ENCODE measurements at places on chromosomes 3 and 15.

DNA sequence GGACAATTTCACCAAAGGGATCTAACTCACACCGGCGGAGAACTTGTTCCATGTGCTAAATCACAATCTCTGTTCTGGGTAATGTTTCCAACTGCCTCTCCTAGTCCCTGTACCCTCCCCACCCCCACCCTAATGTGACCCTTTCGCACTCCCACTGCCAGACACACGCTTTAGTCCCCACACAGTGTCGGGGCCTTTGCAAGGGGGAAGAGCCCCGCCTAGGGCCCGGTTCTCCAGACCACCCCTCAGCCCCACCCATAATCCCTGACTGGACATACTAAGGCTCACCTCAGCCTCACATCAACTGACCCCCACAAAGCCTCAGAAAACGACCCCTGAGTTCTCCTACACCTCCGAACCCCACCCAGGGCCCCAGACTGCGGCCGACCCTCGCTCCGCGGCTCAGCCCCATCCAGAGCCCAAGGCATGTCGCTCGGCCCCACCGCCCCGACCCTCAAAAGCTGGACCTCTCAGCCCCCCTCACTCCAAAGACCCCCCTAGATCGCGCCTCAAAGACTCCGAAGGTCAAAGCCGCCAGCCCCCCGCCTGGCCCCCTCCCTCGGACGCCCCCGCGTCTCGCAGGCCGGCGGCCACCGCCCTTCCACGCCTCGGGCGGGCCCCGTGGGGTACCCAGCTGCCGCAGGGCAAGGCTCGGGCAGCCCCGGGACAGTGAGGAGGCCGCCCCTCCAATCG is 72.0 kb upstream of the MAP4 start:
- peak; percentile 16 for DNase-seq

DNA sequence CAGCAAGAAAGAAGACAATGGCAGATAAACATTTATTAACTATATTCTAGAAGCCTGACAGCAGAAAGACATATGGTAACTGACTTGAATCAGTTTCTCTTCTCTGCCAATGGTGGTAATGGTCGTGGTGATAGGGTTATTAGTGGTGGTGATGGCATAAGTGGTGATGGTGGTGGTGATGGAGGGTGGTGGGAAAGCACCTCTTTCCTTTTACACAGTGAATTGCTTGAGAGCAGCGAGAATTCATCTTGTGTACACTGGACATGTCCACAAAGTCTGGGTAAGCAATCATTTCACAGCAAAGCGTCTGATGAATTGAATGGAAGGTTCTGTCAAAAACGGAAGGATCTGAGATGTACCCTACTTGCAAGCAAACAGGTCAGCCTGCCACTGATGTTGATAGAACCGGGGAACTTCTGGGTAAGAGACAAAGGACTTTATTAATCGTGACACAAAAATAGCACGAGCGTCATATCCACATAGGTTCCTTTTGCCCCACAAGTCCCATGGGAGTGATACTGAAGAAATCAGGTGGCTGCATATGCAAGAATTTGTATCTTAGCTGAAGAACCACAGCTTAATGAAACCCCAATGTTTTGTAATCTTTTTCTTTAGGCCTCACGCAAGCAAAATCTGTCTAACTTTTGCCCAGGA is 23.5 kb upstream of the TBC1D5 start:
- DNase-seq: no peak

DNA sequence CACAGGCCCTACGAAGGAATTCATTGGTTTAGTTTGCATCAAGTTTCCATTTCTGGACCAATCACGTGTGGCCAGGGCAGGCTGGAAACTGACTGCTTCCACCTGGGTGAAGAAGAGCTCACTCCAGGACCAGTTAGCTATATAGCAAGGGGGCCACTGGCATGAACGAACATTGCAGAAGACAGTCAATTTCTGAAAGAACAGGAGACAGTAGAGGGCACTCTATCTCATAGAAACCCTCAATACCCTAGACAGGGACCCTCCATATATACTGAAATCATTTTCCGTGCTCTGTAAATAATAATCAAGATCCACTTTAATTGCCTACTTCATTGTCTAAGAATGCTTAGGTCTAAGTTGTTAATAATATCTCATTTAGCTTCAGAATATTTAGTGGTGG is 215.6 kb downstream of the CADPS start:
- no peak for DNase-seq

GRCh38 chr3:178059119-178059518 is 477.1 kb upstream of the KCNMB2 start:
- DNase-seq: no peak

GRCh38 chr3:178022599-178022998 is 513.6 kb upstream of the KCNMB2 start:
- DNase-seq: peak; percentile 6

DNA sequence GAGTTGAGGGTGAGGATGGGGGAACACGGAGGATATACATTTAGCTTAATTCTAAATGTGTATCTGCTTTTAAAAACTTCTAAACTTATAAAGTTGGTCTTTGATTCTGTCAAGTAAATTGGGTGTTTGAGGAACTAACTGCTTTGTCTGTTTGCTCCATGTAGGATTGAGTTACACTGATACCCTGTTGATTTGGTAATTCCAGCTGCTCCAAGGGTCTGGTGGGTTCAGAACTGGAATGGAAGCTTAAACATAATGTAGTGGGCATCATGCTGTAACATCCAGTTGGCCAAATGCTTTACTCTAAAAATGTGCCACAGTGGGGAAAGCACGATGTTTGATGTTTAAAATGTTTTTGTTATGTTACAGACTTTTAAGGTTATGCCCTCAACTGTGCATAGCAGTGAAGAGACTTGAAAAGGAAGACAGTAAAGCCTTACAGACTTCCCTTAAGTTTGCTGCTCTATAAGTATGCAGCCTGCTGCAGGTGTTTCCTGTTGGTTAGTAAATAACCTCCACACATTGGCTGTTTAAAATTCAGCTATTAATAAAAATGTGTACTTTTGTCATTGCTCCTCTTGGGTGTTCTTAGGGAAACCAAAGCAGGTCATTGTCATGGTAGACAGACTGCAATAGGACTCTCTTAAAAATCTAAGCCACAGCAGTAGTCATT is 5.9 kb upstream of the EDEM1 start:
- no peak for DNase-seq

DNA sequence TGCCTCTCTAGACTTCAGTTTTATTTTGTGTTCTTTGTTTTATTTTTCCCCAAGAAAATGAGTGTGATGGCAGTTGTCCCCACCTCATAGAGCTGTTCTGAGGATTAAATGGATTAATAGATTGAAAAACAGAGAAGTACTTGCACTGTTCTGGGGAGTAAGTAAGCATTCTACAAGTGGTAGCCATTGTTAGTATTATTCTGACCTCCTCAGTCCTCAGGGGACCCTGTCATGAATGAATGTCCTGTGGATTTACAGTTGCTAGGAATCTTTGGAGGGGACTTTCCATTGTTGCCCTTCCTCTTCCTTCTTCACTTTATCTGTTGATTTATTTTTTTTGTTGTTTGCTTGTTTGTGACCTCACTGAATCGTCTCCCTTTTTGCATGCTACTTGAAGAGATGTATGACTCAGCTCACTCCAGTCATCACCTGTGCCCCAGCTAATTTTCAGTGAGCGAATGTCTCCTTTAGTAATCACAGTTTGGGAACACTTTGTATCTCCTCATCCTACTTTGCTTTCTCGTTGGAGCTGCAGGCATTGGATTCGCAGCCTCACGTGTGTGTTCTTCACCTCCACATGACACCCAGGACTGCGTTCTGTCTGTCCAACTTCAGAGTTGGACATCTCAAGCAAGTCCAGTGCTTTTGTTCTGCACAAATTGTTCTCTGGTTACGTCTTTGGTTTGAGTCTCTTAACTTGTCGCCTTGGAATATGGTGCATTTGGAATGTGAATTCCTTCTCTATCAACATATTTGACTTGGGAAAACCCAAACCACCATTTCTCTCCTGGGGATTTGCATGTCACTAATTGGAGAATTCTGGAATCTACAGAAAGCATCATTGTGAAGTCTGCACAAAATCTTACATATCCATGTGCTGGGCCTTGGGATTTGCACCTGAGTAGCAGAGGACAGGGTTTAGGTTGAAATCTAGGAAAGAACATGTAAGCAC is 54.5 kb downstream of the LRTM1 start:
- no peak for DNase-seq

DNA sequence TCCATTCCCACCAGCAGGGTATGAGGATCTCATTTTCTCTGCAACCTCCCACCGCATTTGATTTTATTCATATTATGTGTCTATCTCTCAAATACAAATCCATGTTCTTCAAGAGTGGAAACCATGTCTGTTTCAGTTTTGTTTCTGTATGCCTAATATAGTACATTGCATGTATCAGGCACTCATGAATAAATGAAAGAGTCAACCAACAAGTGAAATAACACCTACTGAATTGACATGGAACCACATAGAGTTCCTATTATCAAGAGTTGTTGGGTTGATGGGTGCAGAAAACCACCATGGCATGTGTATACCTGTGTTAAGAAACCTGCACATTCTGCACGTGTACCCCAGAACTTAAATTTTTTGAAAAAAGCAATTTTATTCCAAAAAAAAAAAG is 466.8 kb downstream of the LPP start:
- no peak for DNase-seq

DNA sequence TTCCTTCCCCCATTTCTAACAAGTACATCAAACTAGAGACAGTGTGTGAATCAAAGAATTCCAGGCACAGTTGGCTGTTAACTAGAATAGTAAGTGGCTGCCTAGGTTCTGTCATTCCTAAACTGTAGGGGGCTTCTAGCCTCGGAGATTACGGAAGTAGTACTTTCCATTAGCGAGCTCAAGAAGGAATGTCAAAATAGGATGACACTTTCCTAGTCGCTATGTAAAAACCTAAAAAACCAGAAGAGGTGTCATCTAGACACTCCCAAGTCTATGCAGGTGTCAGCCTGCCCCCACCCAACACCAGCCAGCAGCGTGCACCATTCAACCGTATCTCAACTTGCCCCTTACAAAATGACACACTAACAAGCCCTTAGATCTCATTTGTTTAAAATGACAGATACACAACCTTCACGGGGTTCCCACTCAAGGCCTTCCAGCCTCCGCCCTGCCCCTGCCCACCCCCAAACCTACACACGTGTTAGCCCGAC is 874 bp downstream of the INO80 start:
- peak; percentile 26 for DNase-seq

GRCh38 chr3:60036803-60037202 is 987.0 kb upstream of the CFAP20DC start:
- no peak for DNase-seq

- DNase-seq: no peak
Observed at GRCh38 chr15:29429584-29429983, 160.0 kb upstream of the NSMCE3 start.

DNA sequence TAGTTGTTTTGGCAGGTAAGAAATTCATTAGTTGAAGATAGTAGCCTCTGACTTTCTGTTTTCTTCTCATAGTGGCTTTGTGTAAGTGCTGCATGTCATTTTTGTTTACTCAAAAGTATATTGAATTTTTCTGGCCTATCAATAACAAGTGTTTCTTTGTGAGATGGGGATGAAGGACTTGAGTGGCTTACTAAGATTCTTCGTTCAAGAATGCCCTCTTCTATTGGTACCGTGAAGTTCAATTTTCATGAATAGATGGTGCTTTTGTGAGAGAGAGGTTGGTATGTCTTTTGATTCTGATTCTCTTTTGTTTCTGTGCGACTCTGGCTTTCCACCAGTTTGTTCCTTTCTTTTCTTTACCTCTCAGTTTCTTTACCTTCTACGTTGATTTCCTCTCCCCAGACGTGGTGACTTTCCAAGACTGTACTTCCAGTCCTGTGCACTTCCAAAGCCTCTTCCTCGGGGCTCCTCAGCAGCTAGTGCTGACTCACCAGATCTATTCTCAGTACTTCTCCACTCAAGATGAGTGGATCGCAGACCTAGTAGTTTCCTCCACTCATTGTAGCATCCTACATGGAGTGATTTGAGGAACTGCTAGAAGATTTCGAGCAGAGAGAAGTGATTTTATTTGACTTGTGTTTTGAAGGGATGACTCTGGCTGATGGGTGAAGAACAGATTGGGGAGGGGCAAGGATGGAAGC is 82.0 kb upstream of the EPHB3 start:
- DNase-seq: no peak

- DNase-seq: no peak
Observed at GRCh38 chr3:15497964-15498363, 23.5 kb downstream of the COLQ start.

DNA sequence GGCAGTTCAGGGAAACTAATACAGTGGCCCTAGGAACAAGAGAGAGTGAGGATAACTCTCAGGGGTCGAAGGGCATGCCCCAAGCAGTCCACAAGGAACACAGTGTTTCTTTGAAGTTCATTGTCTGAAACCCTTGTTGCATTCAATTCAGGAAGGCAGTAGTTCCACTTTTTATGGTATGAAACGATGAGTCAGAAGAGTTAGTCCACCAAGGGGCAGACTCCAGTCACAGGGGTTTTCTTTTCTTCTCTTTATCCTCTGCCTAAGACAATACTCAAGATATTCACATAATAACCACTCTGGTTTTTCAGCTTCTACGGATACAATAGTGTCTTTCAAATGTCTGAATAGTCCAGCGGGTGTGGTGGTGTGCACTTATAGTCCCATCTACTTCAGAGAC is 23.7 kb upstream of the TICRR start:
- no peak for DNase-seq

GRCh38 chr3:45618081-45618509 is 23.5 kb downstream of the LIMD1 start:
- no peak for DNase-seq

- DNase-seq: peak; percentile 35
Observed at GRCh38 chr3:37290551-37290950, 116.2 kb upstream of the LRRFIP2 start.

GRCh38 chr3:167484551-167484950 is 10.7 kb upstream of the SERPINI2 start:
- DNase-seq: no peak

- no peak for DNase-seq
Observed at GRCh38 chr15:92624401-92624991, 31.1 kb downstream of the FAM174B start.

DNA sequence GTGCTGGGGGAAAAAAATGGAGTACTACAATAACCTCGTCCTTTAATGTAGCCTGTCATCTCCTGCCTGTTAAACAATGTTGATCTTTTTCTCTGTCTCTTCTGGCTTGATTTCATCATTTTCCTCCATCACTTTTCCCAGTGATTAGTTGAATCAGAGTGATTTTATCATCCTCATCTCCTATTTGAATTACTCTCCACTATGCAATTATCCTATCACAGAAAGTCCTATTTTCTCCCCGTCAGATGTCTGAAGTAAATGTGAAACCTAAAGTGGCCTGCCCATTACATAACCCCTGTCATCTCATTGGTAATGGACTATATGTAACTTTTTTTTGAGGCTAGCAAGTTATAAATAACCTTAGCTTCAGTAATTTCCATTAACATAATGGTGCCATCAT is 201.8 kb downstream of the CACNA2D3 start:
- no peak for DNase-seq

- no peak for DNase-seq
Observed at GRCh38 chr3:132537297-132537696, 59.8 kb upstream of the ACKR4 start.

- no peak for DNase-seq
Observed at GRCh38 chr15:59553879-59554735, 57.5 kb upstream of the GCNT3 start.

GRCh38 chr3:4812591-4812990 is 166.6 kb upstream of the BHLHE40 start:
- DNase-seq: no peak

- DNase-seq: no peak
Observed at GRCh38 chr3:62833538-62833937, 41.7 kb downstream of the CADPS start.

- DNase-seq: no peak
Observed at GRCh38 chr3:139123377-139124095, 78.8 kb upstream of the PRR23C start.
